Dorsolateral prefrontal cortex (tissue), 122 donors: ENCODE measurements at places on chromosomes 2 and 18. TPM values are rescaled to one million over a fixed set of nuclear protein-coding genes. Genes with fewer than 3 reads are reported as not detected.

Gene FTCDNL1
- total RNA-seq = 17.8 TPM

DNA sequence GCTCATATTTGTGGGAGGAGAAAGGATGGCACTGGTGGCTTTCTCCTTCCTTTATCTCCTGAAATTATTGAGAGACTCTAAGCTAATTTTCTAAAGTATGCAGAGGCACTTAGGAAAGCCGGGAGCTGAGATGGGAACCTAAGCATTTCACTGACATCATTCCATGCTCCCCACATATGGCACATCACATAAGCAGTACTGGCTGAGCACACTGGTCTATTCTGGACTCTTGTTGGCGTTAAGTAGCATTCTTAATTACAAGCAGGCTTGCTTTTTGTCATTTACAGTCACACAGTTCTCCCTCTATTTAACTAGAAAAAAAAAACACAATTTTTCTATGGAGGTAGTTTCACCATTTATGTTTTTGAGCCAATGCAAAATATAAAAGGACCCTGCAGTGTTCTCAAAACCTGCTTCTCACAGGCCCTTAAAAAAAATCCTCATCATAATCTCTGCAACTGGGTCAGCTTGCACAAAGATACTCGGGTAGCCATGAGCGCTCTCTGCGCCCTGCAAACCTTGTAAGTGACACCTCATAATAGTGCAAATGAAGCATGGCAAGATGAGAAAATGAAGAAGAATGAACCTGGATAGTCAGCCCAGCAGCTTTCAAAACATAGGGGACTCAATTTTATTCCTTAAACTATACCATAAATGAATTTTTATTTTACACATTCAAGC lies 688.6 kb downstream of the NRXN1 start:
- DNase-seq = peak; percentile 26

DNA sequence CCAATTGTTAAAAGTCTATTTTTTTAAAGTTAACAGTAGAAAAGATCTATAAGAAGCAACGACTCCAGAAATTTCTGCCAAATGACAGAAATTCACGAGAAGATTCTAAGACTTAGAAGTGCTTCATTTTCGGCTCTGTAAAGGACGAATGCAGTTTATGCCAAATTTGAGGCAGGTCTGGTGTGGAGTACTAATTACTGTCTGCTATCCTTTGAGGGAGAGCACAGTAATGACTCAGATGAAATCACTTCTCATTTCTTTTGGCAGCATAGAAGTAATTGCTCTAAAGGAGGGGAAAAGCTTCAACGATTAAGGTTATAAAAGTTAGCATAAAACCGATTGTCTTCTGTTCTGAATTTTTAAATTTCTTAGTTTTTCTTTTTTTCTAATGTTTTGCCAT lies 11.4 kb downstream of the G6PC2 start:
- DNase-seq = no peak

Gene RGPD3
- 0.83 TPM for total RNA-seq

Gene ZSWIM2
- not detected for total RNA-seq

Gene XDH
- not detected for total RNA-seq

DNA sequence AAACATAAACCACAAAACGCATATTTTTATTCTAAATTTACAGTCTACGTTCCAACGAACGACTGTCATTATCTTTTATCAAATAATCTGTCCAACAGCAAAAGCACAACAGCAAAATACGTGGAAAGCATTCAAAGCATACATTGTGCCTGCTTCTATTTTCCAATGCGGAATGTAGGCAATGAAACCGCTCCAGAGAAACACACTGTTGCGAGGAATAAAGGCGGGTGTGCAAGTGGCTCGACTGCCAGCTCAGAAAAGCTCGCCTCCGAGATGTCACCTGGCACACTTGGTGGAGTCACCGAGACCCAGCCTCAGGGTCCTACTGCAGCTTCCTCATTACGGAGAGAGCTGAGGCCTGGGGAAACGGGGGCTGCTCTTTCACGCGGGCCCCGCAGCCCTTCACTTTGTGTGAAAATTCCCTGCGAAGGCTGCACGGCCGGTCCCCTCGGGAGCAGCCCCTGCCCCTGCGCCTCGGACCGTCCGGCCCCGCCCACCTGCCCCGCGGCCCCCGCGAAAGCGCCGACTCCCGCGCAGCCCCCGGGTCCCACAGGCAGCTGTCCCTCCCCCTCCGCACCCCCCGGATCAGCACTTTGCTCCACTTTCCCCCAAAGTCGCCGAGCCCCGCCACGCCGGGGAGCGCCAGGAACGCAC lies 752 bp downstream of the MGAT4A start:
- DNase-seq = peak; percentile 63

Gene CD8B
- total RNA-seq = not detected

GRCh38 chr18:33603454-33603853 lies 25.4 kb downstream of the ASXL3 start:
- DNase-seq = no peak

- no peak for DNase-seq
Observed at GRCh38 chr18:25896956-25897355, 193.5 kb downstream of the SS18 start.

GRCh38 chr2:106314444-106314843 lies 120.3 kb upstream of the UXS1 start:
- DNase-seq = no peak

Gene DPP10
- 96.5 TPM for total RNA-seq
